ENCODE measurements at places on chromosomes 1 and 21.

GRCh38 chr1:8395433-8395866, 77.5 kb downstream of the SLC45A1 start:
- no peak for DNase-seq

- no peak for DNase-seq
Observed at GRCh38 chr21:36522219-36522808, 42.4 kb upstream of the CLDN14 start.

DNA sequence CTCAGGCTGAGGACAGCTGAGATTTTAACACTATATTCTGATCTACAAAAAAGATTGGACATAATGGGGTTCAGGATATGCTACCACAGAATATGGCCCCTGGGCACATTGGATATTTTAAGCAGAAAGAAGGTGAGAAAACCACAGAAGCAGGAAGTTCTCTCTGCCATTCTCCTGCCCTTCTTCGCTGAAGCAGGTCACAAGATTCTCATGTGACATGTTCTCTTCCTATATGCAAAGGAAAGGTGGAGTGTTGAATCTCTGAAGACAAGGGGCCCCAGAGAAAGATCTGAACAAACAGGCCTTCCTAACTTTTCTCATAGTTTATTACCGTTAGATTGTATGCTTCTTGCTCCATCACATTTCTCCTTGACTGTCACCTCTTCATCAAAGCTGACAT, 285.7 kb downstream of the S1PR1 start:
- DNase-seq, result no peak

- no peak for DNase-seq
Observed at GRCh38 chr1:110535985-110536384, 17.0 kb upstream of the KCNA10 start.

DNA sequence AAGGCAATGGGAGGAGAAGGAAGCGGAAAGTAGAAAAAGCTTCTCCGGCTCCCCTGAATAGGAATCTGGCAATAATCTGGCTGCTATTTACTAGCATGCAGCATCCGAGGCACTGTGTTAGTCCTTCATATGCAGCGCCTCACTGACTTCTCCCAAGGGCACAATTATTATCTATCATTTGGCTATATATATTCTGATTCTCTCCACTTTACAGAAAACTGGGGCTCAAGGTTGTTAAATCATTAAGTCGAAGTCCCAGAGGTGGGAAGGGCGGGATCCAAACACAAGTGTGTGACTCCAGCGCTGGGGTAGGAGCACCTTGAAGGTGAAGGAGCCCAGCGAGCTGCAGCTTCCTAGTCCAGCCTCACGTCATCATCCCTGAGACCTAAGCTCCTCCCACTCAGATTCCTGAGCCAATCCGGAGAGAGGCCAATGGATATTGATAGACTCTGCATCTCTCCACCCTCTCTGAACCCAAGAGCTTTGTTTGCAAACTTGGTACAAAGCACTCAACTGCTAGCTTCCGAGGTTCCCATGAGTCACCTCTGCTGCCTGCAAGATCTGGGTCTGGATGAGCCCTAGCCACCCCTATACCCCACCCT, 16.6 kb upstream of the EYA3 start:
- peak; percentile 45 for DNase-seq

Measured in type B pancreatic cell (in vitro differentiated cells).